ENCODE measurements at places on chromosomes 5 and 9.
A peak's percentile ranks its signal among the peaks of the same experiment; 100 is the strongest.

GRCh38 chr9:87766697-87767096 lies 40.8 kb downstream of the CTSL start:
- DNase-seq, result no peak

DNA sequence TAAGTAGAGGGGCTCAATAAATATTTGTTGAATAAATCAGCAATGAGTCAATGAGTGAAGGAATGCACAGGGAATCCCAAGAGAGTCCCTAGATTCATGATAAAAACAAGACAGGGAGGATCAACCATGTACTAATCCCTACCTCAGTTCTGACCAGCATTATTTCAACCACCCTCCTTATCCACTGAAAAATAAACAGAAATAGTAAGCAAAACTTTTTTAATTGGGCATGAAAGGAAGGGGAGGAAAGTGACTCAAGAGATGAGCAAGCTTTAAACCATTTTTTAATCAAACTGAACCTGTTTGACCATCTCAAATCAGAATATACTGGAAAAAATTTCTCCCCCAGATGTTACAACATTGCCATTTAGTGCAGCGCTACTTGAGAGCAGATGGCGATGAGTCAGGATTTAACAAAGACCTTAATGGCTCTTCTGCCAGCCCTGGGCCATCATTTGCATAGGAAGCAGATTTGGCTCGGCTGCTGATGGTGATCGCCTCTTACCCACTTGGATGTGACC lies 194.8 kb upstream of the SLC30A5 start:
- peak; percentile 87 for DNase-seq

DNA sequence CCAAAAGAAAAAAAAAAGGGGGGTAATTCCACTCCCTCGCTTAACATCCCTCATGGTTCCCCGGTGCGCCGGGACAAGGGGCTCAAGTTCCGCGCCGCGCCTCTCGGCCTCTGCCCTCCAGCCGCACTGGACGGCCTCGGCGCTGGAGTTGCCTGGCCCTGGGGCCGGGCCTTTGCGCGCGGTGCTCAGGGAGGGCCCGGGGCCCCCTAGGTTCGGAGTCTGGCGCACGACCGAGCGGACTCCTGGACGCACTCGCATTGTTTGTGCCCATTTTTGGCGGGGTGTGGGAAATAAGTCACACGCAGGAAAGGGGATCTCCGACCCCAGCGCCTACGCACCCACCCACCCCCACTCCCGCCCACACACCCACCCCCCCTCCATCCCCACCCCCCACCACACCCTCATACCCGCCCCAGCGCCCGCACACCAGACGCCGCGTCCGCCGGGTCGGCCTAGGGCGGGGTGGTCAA lies 381 bp downstream of the MED22 start:
- DNase-seq, result peak; percentile 28

- no peak for DNase-seq
Observed at GRCh38 chr9:80885894-80886293, 803.5 kb downstream of the TLE1 start.

DNA sequence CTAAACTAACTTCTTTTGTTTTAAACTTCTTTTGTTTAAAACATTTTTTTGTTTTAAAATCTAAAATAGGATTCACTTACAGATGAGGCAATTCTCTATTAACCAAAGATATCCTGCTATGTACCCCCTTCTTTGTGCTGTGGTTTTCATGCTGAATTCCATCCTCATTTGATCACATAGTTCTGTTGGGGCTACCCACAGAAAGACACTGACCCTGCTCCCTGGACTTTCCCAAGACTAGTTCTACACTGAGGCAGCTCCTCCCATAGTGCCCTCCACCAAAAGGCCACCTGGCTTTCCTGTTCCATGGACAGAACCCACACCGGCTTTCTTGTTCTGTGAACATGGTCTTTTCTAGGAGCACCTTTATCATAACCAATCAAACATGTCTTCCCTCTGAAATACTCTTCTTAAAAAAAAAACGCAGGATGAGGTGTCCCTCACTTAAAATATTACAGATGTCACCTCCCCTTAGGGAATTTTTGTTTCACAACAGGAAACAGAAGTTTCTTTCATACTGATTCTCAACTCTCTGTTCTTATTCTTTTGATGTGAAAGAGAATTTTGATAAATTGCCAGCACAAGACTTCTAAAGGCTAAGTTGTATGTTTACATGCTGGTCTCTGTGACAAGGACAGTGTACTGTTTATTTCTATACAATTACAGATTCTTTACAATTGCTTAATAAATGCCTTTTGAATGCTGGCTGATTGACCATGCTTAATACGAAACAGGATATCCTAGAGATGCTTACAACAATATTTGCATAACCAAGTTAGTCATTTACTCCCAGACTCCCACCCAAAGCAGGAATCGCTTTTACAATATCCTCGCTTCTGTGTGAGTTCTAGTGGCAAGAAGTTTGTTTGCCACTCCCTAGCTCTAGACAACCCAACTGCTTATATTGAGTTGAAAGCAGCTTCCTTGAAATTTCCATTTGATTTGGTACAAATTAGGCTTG lies 300.4 kb downstream of the DTWD2 start:
- peak; percentile 41 for DNase-seq

GRCh38 chr9:122991370-122991830 lies 42.1 kb upstream of the GPR21 start:
- DNase-seq, result peak; percentile 93

- no peak for DNase-seq
Observed at GRCh38 chr9:109161471-109161870, 5.6 kb downstream of the FRRS1L start.

DNA sequence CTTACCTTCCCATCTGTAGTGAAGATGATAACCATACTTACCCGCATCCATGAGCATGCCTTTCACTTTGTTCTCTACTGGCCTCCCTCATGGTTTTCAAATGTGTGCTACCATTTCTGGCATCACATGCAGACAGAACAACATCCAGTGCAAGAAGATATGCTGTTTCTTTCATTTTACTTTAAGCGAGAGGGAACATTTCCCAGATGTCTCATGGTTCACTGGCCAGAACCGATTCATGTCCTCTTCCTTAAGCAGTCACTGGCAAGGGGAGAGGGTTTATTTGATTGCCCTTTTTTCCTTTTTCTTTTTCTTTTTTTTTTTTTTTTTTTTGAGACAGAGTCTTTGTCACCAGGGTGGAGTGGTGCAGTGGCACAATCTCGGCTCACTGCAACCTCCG lies 37.7 kb downstream of the ARRDC3 start:
- no peak for DNase-seq

GRCh38 chr5:114524221-114524620 lies 162.4 kb downstream of the KCNN2 start:
- no peak for DNase-seq

DNA sequence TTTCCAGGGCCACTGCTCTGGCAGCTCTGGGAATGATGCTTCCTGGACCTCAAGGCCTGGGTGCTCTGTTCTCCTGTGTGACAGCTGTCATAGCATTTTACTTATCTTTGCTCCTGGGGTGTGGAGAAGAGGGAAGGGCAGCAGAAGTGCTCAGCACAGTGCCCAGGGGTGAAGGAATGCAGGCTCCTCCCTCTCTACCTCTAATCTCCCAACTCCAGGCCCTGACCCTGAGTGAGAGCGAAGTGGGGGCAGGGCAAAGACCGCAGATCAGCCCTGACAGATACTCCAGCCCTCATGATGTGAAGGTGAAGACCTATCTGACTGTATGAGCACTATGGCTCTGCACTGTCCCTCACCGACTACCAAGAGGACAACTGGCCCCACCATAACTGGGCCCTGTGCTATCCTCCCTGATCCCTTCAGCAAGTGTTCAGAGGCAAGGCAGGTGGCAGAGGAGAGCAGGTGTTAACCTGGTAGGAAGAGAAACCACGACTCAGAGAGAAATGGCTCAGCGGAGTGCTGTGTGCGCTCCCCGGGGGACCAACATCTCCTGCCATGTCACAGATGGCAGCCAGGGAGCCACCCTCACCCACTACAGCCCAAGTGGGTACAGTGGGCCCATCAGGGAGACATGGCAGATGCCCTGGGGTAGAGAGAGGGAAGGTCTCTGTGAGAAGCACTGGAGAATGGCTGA lies 16.8 kb downstream of the ACSL6 start:
- DNase-seq, result no peak

- DNase-seq, result no peak
Observed at GRCh38 chr5:139662617-139663016, 14.5 kb downstream of the CXXC5 start.

DNA sequence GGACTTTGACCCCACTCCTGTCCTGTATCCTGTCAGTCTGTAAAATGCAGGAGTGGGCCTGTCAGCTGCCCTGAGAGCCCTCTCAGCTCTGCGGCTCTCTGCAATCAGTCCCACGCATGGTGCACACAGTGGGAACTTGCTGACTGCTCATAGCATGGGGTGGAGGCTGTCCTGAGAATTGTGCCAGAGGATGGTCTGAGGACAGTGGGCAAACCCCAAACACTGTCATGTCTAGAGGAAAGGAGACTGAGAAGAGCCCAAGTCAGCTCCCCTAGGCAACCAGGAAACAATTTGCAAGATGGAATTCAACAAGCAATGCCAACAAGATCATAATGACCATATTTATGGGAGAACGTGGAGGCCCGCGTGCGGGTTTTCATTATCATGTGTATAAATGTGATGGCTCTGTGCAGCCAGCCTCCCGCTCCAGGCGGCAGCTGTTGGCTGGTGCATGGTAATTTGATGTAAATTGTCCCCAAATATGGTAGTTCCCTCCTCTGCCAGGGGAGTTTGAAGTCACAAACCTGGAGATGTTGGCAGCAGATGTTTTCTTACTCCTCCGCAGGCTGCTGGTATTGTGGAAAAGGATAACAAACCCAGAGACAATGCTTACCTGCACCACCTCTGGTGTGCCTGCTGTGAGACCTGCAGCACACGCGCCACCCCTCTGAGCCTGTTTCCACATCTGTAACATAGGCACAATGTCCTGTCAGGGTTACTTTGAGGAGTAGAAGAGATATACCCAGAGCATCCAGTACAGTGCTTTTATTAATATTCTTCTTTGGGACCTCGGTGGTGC lies 39.8 kb upstream of the ALDH1B1 start:
- no peak for DNase-seq

- DNase-seq, result no peak
Observed at GRCh38 chr5:139638736-139639618, 9.2 kb upstream of the CXXC5 start.

DNA sequence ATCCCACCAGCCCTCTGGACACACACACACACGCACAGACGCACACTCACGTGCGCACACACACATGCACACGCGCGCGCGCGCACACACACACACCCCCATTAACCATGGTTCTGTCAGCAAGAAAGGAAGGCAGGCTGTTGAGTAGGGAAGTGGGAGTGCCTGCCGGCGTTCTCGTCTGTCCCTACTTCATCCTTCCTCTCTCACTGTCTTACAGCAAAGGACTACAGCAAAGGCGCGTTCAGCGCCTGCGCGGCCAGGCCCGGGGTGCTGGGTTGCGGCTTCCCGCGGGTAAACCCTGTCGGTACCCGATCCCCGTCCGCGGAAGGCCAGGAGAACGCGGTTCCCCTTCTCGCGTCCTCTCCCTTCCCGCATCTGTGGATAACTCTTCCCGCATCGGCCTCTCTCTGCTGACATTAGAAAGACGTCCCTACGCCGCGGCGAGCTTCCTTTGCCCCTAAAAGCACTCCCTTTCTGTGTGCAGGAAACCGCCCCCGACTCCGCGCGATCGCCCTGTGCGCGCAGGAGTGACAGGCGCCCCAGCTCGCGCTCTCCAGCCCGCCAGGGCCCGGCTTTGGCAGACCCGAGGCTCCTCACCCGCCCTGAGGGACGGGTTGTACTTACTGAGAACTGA lies 219.2 kb downstream of the AGTPBP1 start:
- peak; percentile 54 for DNase-seq

- DNase-seq, result no peak
Observed at GRCh38 chr5:174741352-174741751, 17.0 kb downstream of the MSX2 start.

DNA sequence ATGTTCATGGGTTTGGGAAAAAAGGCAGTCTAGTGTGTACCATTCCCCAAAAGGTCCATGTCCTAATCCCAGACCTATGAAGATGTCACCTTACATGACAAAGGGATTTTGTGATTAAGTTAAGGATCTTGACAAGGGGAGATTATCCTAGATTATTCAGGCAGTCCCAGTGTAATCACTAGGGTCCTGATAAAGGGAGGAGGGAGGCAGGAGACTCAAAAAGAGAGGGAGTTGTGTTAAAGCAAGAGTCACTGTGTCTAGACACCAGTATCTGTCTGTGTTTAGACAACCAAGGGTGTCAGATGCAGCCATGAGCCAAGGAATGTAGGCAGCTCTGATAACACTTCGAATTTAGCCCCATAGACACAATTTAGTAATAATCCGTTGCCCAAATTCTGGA lies 49.5 kb downstream of the DPYSL3 start:
- DNase-seq, result no peak

DNA sequence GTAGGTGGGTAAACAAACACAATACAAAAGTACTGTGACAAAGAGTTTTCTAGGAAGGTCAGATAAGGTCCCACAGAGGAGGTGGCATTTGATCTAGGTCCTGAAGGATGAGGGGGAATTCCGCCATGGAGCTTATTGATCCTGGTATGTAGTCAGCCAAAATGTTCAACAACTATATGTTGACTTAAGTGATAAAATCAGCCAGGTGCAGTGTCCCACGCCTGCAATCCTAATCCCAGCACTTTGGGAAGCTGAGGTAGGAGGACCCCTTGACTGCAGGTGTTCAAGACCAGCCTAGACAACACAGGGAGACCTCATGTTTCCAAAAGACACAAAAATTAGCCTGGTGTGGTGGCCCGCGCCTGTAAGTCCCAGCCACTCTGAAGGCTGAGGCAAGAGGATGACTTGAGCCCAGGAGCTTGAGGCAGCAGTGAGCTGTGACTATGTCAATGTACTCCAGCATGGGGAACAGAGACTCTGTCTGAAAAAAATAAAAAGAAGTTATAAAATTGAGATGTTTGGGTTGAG lies 46.4 kb upstream of the PLIN2 start:
- no peak for DNase-seq

- no peak for DNase-seq
Observed at GRCh38 chr9:137679249-137679648, 60.4 kb downstream of the EHMT1 start.

GRCh38 chr5:15946026-15946425 lies 233.6 kb downstream of the MARCHF11 start:
- peak; percentile 63 for DNase-seq

GRCh38 chr5:153067869-153068268 lies 422.6 kb upstream of the GRIA1 start:
- DNase-seq, result no peak

All from fibroblast of skin of right biceps (primary cell).